ENCODE measurements at places on chromosomes 3 and 15.

DNA sequence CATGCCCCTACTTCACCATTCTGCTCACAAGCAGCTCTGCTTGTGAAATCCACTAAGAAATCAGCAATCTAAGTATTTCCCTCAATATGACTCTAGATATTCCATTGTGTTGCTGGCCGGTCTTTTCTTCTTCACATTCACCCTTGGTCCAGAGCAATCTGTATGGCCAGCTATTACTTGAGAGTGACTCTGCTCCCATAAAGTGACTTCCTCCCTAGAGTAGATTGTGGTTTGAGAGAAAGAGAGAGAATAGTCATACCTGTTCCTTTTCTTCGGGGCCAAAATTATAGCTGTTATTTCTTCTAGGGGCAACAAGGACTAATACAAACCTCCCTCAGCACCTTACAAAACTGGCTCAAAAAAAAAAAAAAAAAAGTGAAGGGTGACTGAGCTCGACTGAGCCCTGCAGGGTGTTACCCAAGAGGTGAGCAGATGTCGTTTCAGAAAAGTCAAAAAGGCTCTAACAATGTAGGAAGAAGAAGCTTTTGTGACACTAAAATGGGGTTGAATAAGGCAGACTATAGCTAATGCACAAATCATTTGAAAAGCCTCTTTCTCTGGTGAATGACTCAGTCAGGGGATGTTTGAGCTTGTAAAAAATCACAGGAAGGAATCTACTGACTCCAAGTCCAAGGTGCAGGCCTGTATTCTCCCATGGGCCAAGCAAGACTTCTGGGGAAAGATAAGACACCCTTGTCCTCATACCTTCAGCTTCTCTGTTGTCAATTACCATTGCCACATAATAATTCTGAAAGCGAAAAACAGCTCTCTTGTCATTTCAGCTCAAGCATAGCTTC, 161.0 kb upstream of the SLC24A5 start:
- no peak for DNase-seq

DNA sequence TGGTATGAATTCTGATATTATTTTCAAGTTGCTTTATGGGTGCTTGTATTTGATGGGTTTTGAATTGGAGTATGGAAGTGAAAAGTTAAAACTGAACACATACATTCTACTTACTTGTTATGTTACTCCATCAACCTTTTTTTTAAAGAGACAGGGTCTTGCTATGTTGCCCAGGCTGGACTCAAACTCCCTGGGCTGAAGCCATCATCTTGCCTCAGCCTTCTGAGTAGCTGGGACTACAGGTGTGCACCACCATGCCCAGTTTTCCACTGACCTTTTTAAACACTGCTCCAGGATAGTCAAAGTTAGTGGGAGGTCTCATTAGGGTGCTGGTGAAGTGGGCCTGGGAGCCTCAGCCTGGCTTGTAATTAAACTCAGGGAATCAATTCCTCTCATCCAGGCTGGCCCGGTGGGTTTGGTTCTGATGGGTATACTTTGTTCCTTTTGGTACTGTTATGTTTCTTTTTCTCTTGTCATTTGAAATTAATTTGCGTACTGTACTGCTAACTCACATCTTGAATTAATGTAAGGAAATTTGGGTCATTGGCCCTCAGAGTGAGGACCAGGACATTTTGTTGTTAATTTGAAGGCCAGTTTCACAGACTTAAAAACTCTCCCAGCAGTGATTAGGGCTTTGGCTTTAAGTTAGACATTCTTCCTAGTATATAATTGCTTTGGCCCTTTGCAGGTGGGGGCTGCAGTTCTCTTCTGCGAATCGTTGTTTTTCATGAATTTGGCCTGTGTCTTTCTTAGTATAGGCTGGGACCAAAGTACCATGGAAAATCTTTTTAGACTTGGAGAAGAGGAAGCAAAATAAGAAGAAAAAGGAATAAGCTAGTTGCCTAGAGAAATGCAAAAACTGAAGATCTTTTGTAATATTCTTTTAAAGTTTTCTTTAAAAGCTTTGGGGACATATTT, 66.9 kb downstream of the FNDC3B start:
- no peak for DNase-seq

DNA sequence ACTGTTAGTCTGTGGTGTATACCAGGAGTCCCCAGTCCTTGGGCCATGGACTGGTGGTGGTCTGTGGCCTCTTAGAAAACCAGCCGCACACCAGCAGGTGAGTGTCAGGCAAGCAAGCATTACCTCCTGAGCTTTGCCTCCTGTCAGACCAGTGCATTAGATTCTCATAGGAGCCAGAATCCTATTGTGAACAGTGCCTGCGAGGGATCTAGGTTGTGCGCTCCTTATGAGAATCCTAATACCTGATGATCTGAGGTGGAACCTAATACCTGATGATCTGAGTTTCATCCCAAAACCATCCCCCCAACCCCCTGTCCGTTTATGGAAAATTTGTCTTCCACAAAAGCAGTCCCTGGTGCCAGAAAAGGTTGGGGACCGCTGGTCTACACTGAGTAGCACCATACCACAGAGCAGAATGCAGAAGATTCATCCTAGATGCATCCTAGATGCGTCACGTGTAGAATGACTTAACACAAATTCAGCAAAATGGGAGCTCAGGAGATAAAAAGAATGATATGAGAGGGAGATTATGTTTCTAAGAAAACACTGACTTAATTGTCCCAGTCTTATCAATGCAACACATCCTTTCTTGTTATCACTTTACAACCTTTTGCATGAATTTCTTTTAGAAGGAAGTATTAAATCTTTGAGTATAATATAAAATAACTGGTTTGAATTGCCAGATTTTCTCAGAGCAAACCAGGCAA, 28.5 kb downstream of the SELENOT start:
- no peak for DNase-seq

DNA sequence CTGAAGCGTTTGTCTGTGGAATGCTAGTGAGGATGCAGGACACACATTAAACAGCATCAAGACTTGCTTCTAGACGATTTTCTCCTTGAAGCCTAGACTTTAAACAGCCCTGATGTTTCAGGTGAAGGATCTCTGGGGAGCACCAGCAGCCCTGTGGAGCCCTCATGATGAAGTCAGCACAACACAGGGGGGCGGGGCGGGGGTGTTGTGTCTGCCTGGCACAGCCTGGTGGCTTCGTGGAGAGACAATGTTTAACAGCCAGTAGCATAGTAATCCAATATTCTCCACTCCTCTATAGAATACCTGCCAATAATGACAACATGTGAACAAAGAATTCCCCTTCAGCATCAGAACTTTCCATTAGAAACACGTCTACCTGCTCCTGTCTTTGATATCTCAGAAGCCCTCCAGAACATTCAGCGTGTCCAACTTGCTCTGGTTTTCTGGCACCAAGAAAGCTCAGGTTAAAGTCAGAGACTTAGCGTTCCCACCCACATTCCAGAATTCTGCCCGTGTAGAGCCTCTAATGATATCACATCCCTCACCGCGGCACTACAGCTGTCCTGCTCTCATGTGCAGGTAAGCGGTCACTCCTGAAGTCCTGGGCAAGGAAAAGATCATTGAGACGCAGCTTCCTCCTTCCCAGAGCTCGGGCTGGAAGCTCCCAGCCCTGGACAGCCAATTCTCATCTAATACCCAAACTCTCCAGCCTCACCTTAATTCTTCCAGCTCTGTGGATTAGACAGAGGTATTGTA, 98.0 kb downstream of the ATP10A start:
- DNase-seq, result no peak

GRCh38 chr15:59087731-59088130, 17.2 kb upstream of the CCNB2 start:
- DNase-seq, result no peak

DNA sequence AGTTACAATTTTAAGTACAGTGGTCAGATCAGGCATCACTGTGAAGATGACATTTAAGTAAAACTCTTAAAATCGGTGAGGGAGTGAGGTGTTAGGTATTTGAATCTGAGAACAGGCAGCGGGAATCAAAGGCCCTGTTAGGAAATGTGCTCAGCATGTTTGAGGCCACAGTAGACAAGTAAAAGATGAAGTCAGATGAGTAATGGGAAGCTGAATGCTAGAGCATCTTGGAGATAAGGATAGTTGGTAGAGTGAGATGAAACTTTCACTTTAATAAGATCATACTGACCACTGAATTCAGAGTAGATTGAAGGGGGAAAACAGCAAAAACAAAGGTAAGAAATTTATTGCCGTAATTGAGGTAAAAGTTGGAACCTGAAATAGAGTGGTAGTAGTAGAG, 61.6 kb downstream of the DCBLD2 start:
- DNase-seq, result no peak

DNA sequence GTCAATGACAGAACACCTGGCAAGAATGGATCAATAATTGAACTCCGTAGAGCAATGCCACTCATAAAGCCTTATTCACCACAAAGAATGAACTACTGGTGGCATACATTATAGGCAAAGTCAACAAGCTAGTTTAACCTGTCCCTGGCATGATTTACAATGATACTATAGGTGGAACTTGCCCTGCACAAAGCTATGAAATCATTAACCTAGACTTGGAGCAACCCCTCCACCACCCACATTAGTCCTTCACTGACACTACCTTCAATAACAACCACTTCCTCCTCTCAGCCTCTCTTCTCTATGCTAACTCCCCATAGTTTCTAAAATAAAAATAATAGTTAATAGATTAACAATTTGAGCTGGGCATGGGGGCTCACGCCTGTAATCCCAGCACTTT, 54.4 kb downstream of the ACAP2 start:
- DNase-seq, result no peak

GRCh38 chr15:101107625-101108460, 144.0 kb downstream of the CHSY1 start:
- DNase-seq, result no peak

DNA sequence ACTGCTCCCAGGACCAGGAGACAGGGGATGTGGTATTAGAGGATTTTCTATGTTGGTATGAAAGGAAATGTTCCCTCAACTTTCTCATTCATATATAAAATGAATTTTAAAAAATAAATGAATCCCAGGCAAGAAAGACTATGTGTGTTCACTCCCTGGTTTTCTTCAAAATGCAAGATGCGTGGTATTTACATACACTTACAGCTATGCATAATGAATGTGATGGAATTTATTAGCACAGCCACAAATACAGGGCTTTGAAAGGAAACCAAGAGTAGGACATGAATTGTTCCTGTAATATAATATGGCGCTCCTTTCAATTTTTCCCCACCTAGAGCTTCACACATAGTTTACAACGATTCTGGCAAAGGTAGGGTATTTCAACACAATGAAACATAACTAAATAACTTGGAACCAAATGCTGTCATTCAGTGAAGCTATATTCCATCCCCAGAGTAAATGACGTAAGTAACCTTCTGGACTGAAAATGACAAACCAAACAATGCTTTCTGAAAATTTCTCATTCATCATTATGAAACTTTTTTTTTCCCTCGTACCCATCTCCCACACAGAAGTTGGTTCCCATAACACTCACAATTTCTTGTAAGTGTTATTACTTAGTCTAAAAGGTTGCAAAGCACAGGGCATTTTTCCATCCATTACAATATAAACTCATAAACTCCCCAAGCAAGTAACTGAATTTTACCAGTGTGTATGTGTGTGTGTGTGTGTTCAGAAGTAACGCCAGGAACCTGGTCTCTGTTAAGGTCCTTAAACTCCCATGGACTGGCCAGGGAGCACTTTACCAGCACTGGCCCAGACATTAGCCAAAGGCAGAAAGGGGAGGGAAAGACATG, 41.8 kb downstream of the CBLB start:
- DNase-seq, result no peak

DNA sequence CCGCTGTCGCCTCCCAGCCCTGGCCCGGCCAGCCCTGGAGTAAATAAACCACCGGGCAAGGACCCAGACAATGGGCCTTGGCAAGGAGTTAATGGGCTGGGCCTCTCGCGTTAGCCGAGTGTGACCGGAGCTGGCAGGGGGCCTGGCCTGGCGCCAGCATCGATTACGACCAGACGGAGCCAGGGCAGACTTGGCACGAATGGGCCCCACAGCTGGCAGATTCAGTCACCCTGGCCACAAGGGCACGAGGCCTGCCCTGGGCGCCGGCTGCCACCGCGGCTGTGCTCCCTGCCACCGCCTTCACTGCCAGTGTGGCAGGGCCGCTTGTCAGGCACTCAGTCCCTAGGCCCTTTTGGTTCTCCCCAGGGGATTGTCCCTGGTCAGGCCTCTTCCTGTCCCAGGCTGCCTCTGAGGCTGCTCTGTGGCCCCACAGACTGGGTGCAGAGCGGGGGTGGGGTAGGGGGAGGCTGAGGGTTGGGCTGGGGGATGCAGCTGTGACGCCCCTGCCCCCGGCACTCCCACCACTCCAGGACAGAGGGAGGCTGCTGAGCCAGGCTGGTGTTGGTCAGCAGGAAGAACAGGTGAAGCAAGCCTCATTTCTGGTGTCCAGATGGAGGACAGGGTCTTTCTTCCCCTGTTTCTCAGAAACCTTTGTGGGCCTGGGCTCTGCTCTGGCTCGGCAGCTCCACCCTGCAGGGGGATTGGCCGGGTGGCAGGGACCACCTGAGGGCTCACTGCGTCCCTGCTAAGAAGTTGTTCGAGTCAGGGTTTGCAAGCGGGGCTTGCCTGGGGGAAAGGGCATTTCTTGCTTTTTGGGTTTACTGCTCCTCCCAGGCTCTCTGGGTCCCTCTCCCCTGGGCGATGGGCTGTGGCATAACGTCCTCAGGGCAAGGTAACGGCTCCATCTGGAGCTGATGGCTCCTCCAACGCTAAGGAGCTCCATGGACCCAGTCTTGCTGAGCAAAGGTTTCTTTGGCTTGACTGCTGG, 30.5 kb upstream of the SRP14 start:
- peak; percentile 88 for DNase-seq

GRCh38 chr15:100112636-100113305, 229.0 kb downstream of the ADAMTS17 start:
- no peak for DNase-seq

DNA sequence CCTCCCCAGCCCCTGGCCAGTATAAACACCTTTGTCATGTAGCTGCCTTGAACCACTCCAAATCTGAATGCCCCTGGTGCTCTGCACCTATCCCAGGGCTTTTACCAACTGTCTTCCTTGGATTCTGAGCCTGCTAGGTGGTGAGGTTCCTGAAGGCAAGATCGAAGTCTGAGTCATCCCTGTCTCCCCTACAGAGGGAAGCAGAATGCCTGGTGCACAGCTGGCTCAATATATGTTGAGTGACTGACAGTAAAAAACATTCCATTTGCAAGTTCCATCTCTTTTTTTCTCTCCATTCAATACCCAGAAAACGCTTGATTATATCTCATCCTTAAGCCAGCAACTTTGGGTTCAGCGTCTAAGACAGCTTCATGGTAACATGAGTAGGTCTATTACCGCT, 24.7 kb downstream of the SLC24A1 start:
- DNase-seq, result peak; percentile 42

Data from H54 (cell line).